ENCODE measurements at places on chromosomes 1 and 21. TPM values are rescaled to one million over a fixed set of nuclear protein-coding genes. Genes with fewer than 3 reads are reported as not detected.
A peak's percentile ranks its signal among the peaks of the same experiment; 100 is the strongest.

DNA sequence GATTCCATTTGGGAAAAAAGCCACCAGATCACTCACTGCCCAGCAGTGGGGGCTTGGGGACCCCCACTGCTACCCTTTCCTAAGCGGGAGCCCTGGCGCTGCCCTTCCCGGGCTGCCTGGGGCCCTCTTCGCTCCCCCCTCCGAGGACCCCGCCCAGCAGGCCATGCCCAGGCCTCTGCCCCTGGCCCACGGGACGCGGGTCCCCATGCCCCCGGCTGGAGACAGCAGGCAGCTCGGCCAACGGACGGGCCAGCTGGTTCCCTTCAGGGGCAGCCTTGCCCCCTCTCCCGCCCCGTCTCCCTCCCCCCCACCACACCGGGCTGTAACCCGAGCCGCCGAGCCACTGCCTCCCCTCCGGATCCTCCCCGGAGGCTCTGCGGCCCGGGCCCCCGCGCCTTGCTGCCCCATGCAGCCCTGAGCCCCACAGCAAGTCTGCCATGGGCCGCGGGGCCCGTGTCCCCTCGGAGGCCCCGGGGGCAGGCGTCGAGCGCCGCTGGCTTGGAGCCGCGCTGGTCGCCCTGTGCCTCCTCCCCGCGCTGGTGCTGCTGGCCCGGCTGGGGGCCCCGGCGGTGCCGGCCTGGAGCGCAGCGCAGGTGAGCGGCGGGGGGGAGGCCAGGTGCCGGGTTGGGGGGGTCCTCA, at the start of gene MMP23B:
Gene MMP23B (plus strand): TSS at position 392 of the 639 bp plus-strand sequence. CDS start 46 bp downstream, at position 438.
- DNase-seq: peak; percentile 75

GRCh38 chr1:151968791-151969399, 24.8 kb downstream of the S100A10 start:
- no peak for DNase-seq

DNA sequence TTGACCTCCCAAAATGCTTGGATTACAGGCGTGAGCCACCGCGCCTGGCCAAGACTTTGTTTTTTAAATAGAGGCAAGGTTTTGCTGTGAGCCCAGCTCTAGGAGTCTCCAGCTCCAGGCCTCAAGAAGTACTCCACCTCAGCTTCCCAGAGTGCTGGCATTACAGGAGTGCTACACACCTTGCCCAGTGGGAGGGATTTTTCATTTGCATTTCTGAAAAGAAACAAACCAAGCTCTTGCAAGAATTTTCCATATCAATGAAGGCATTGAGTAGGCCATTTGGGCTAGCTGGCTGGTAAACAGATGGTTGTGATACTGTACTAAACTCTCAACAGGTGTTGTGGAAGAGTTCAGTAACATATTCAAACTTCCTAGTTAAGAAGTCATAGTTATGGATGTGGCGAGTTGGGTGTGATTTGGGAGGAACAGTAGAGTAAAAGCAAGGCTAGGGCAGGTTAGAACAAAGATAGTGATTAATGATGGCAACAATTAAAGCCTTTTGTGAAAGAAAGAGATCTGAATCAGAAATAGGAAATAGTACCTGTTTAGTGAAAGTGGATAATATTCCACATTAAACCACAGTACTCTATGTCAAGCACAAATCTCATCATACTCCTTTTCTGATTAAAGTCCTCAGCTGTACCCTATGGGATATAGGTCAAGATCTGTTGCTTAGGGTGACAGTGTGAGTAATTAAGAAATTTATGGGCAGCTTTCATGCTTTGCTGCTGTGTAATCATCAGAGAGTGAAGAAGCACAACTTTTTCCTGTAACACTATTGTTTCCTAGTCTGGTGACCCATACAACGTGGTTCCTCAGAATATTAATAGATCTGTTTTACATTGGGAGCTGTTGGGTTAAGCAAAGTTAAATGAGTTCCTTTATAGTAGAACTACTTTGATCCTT, 10.7 kb downstream of the AKIRIN1 start:
- DNase-seq: no peak

The UBE2U gene
- polyA plus RNA-seq: not detected

The SPATA46 gene
- 0.80 TPM for polyA plus RNA-seq

- DNase-seq: no peak
Observed at GRCh38 chr21:42737951-42738590, 84.7 kb downstream of the PDE9A start.

GRCh38 chr1:99516141-99516540, 129.8 kb upstream of the PALMD start:
- no peak for DNase-seq

The DIRAS3 gene
- 3.9 TPM for polyA plus RNA-seq

- no peak for DNase-seq
Observed at GRCh38 chr21:36471254-36471723, 8.6 kb downstream of the CLDN14 start.

The CD1E gene
- not detected for polyA plus RNA-seq

The CCDC185 gene
- polyA plus RNA-seq: not detected

DNA sequence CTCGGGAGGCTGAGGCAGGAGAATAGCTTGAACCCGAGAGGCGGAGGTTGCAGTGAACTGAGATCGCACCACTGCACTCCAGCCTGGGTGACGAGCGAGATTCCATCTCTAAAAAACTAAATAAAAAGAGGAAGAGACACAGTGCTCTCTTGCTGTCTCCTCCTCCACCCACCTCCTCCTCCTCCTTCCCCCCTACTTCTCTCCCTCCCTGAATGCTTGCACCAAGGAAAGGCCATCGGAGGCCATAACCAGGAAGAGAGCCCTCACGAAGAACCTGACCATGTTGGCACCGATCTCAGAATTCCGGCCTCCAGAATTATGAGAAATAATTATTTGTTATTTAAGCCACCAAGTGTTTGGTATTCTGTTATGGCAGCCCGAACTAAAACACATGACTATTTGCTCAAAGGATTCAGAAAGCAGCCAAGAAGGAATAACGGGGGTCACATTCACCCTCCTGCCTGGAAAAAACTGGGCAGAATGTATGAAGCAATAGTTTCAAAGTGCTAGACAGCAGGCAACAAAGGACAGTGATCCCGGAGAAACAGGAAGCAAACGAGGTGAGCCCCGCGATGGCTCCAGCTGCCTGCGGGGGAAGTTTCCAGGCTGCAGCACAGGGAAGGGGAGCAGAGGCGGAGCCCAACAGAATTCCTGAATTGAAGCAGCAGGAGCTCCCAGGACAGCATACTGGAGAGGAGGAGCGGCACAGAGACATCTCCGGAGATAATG, 35.8 kb downstream of the LDLRAD1 start:
- peak; percentile 45 for DNase-seq

- DNase-seq: no peak
Observed at GRCh38 chr1:46081206-46081605, 51.2 kb downstream of the PIK3R3 start.

The RNASEL gene
- 14.4 TPM for polyA plus RNA-seq

DNA sequence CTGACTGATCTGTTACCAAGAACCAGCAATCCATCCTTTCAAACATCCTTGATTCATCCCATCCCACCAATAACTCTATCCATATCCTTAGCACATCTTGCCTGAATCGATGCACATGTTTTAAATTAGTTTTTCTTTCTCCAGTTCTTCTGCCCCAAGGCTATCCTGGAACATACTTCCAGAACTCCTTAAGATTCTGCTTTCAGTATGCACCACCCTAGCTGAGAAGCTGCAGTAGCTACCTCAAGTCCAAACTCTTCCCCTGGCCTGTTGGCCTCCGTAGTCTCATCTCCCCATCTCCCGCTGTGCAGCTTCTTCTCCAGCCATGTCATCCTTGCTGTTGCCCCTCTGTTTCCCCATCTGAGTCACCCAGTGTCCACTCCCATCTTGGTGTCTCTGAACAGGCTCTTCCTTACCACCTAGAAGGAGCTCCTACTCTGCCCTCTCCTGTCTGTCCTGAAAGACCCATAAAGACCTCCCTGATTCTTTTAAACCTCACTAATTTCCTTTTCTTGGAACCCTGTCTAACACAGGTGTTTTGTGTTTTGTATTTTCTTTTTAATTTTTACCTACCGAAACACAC, 108.0 kb downstream of the SGIP1 start:
- no peak for DNase-seq

The FNDC5 gene
- polyA plus RNA-seq: 44.2 TPM

DNA sequence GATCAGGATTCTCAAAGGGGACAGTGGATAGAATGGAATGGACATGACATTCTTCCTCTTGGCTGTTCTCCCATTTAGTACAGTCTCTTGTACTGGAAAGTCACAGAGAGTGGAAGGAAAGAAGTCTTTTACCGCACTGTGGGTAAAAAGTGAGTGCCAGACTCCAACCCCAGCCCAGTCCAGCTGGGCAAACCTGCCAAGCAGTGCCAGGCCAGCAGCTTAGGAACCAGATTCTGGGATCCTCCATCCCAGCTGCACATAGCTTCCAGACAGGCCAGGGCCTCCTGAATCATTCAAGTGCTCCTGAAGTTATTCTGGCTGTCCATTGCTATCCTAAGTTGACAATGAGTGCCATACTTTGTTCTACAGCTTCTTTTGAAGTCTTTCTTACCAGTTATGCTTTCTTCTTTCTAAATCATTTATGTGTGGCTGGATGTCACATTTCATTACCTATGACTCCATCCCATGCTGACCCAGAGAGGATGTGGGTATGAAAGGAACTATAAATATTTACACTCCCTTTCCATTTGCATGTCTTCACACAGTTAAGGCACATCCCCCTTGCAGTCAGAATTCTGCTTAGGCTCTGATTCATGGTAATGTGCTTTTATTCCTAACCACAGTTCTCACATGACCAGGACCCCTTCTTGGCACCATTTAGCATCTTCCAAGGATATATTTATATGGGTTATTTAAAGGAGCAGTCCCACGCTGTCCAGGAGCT, 88.9 kb downstream of the AK5 start:
- DNase-seq: no peak

The ALX3 gene
- polyA plus RNA-seq: not detected

The LCE1B gene
- polyA plus RNA-seq: not detected

DNA sequence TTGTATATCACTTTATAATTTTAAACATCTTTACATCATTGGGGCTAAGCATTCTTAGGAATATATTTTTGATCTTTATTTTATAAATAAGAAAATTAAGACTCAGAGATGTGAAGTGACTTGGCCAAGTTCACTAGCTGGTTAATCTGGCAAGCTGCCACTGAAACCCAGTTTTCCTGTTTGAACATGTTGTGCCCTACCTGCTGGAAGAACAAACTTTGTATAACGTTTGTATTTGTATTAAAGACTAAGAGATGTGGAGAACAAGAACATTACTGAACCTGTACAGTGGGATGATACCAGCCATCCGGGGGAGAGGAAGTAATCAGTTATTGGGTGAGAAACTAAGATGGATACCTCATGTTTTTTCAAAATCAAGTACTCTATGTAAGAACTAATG, 77.2 kb upstream of the SIPA1L2 start:
- no peak for DNase-seq

All from renal pelvis (tissue), 12 donors.